Stimulated activated CD4-positive, alpha-beta T cell treated with anti-CD3 and anti-CD28 coated beads, Interleukin-1b, Interleukin-23, amount 100 ng/mL, for 1 hour (primary cell): ENCODE measurements at places on chromosomes 6 and 20.

- peak; percentile 40 for DNase-seq
Measured at GRCh38 chr20:2872459-2873009, 747 bp upstream of the PTPRA start.

DNA sequence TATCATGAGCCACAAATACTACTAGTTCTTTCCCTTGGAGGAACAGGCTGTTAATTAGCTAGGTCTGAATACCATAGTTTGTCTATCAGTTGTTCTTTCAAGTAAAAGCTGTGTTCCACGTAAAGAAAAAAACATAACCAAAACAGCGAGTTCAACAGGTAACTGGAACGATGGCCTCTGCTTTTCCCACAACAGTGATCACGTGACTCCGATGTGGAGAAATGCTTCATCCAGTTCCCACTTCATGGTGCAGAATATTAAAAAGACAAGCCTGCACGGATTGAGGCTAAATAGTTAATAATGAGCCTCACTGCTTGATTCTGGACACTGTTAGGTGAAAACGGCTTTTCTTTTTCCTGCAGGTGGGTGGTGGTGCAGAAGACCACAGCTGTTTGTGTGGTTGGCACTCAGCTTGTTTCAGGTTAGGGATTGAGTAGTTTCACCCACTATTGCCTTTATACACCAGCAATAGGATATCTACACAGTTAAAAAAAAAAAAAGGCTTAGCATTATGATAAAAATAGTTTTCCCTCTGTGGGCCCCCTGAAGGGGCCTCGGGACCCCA lies 88.1 kb downstream of the DACT2 start:
- no peak for DNase-seq

- peak; percentile 35 for DNase-seq
Measured at GRCh38 chr20:50635676-50636600, 55.4 kb downstream of the RIPOR3 start.

GRCh38 chr6:2998998-2999617 lies 586 bp upstream of the NQO2 start:
- DNase-seq: no peak

GRCh38 chr6:131628726-131629125 lies 684 bp upstream of the MED23 start:
- DNase-seq: no peak

DNA sequence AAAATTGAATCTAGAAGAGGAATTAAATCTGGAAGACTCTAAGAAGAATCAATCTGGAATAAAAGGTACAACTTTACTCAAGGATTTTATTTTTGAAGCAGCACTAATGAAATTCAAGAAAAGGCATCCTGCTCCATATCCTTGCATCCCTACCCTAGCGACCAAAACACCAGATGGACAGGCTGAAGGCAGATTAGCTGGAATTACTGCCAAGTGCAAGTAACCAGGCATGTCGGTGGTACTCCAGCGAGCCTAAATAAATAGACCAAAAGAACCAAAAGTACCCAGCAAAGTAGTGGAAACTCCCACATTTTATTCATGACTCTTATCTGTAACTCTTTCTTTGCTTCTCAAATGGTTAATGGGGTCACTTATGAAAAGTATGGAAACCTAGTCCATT lies 21.0 kb downstream of the OPRM1 start:
- no peak for DNase-seq

DNA sequence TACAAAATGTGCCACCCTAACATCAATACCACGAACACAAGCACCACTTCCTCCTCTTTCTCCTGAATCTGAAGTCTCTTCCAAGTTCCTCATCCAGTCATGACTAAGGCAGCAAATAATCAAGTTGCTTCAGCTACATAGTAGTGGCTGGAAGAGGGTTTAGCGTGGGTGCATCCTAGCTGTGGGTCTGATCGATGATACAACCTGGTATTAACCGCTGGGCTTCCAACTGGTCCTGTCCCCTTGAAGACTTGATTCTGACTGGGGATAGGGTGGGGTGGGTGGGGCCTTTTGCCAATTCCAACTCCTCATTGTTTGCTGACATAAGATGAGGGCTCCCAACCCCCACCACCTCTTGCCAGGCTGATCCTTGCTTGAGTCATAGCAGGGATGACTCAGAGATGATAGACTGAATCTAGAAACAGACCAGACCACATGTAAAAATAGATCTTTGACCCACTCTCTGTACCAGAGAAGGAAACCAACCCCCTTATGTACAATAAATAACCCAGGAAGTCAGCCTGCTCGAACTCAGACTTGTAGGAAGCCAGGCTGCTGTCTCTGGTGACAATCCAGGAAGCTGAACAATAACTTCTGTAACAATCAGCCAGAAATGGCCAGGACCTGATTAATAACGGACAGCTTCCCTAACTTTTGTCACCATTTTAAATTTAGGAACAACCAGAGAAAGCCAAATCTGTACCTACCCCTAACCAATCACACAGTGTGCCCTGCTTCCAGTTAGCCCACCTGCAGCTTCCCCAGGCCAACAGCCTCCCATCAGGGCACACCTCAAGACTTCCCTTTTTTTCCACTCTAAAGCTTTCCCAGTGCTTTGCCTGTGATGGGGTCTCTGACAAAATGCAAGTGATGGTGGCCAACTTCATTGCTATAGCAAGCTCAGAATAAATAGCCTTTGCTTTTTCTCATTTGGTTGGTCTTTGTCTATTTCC lies 68.9 kb upstream of the FAM184A start:
- no peak for DNase-seq

DNA sequence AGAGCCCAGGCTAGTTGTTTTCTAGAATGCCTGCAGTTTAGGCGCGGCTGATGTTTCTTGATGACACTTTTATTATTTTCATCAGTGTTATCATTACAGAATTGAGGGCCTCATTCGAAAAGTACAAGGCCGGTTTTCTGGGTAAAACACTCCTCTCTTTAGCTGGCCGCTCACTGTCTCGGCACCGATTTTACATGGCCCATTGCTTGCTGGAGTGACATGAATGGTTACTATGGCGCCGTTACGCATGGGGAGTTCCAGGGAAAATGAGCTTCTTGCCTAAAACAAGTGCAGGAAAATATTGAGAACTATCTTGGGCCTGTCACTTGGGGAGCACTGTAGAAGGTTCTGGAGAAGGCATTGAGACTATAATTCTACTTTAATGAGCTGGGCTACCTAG lies 317.8 kb downstream of the CDH4 start:
- no peak for DNase-seq

DNA sequence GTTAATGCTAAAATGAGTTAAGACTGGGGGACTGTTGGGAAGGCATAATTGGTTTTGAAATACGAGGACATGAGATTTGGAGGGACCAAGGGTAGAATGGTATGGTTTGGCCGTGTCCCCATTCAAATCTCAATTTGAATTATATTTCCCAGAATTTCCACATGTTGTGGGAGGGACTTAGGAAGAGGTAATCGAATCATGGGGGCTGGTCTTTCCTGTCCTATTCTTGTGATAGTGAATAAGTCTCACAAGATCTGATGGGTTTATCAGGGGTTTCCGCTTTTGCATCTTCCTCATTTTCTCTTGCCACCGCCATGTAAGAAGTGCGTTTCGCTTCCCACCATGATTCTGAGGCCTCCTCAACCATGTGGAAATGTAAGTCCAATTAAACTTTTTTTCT lies 12.7 kb downstream of the ZBTB9 start:
- DNase-seq: no peak

- no peak for DNase-seq
Measured at GRCh38 chr20:48411245-48411644, 416.6 kb downstream of the PREX1 start.

- no peak for DNase-seq
Measured at GRCh38 chr6:40473026-40473425, 114.1 kb downstream of the LRFN2 start.

DNA sequence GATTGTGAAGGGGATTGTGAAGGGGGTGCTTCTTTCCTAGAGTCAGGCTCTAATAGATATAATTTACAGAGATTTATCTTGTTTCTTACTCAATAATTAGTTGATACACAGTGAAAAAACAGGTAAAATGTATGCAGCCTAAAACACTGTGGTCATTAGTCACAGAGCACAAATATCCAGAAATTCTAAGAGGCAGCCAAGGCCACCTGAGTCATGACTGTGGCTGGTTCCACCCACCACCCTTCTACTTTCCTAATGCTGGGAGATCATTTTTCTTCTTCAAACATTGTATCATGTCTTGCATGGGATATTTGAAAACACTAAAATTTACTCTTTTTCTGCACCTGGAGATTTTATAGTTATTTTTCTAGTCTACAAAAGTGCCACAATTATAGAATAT lies 181.6 kb downstream of the OTOR start:
- DNase-seq: no peak

GRCh38 chr6:19865178-19865577 lies 28.0 kb downstream of the ID4 start:
- no peak for DNase-seq

GRCh38 chr6:19864285-19864684 lies 27.1 kb downstream of the ID4 start:
- DNase-seq: no peak

- DNase-seq: no peak
Measured at GRCh38 chr6:170057961-170058877, 232.7 kb downstream of the DLL1 start.

- DNase-seq: no peak
Measured at GRCh38 chr20:41443691-41444090, 77.1 kb upstream of the EMILIN3 start.

DNA sequence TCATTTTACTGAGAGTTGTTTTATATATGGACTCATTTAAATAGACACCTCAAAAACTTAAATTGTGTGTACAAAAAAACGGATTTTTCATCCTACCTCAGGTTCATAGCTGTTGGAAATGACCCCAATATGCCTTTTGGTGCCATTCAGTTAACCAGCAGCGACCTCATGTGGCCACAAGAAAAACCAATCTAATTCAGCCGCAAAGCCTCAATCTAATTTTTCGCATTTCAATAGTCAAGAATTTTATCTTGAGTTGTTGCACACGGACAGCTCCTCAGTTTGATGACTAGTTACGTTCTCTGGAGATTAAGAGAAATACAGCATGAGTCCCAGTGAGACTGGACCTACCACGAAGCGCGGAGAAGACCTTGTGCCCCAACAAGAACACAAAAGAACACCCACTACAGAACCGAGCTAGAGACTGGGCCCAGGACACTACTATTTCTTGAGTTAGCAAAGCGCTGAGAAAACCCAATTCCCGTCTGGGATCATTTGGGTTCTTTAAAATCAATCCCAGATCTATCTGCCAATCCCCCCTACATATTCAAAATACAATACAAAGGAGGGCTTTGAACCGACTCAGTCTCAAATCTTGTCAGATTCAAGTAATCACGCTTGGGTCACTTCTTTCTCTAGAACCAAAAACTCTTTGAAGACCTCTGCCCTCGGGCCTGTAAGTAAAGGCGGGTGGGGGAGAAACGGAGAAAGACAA lies 1.1 kb downstream of the TCP11 start:
- DNase-seq: no peak

DNA sequence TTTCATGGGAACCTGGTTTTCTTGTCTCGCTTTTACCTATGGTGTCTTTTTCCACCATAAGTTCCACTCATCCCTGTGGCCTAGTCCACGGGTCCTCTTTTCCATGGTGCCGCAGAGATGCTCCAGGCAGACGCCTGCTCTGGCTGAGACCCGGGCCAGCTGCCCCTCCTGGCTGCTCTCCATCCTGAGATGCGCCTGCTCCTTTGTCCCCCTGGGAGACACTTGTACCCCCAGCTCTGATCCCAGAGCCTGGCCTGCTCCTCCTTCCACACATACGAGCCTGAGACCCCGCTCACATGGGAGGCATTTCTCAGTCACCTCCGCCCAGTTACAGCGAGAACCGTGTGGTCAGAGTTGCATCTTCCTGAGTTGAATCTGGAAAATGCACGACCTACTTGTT lies 29.6 kb downstream of the RNASET2 start:
- no peak for DNase-seq

DNA sequence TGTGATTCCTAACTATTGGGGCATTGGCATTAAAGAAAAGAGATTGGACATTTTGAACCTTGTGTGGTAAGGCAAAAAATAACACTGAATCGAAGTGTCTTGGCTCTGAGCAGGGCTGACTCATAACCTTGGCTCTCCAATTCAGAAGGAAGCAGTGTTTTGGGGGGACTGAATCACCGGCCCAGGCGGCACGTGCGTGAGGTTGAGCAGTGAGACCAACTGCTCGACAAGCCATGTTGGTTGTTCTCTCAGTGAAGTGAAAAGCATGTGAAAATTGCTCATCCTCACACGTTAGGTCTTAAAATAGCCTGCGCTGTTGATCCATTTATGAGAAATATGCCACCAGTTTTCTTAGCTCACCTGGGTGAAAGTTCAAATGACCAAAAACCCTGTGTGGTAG lies 137.8 kb upstream of the SPACA1 start:
- DNase-seq: no peak

- DNase-seq: no peak
Measured at GRCh38 chr20:51532577-51533191, 9.8 kb downstream of the NFATC2 start.

- no peak for DNase-seq
Measured at GRCh38 chr20:39877788-39878187, 811.2 kb downstream of the MAFB start.

GRCh38 chr6:103672169-103672568 lies 1187.5 kb downstream of the HACE1 start:
- no peak for DNase-seq

DNA sequence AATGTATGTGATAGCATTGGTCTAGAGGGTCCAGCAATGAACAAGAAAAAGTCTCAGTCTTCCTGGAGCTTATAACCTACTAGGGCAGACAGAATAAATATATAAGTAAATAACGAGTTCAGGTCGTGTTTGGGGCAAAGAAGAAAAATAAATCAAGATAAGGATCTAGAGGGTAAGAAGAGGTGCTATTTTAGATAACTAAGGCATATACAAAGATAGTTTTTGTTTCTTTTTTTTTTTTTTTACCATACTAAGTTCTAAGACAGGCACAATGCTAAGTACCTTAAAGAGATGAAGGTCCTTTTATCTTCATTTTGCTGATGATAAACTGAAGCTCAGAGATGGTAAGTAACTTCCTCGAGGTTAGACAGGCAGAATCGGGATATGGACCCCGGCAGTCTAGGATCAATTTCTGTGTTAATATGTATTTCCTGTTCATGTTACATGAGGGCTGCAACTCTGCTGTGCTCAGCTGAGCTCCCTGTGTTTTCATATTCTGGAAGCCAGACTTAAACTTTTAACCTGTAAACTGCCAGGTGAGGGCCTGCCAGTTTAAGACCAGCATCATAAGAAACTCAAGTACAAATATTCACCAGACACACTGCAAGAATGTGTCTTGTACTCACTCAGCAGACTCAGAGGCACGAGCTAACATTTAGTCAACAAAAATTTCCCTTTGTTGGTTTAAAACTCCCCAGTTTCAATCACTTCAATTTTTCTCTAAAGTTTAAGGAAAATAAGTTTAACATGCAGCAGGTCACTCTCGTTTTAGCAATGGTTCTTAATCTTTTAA lies 23.3 kb downstream of the SESN1 start:
- DNase-seq: no peak

- DNase-seq: no peak
Measured at GRCh38 chr20:43515628-43516027, 8.1 kb downstream of the L3MBTL1 start.

DNA sequence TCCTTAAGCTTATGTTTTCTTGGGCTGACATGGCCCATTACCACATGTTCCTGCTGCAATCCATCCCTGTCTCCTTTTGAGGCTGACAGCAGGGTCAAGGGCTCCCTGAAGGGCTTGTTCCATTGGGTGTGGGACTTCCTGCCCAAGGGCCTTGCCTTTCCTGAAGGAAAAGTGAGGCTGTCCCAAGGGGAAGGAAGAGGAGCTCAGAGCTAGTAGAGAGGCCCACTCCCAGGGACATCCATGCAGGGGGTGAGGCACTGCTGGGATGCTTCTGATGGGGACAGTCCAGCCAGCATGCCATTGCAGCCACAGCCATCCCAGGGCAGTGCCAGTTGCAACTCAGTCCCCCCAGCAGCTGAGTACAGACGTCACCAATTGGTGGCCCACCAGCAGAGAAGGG lies 138.4 kb upstream of the FOXA2 start:
- no peak for DNase-seq
